ENCODE measurements at places on chromosomes 16 and 17.

DNA sequence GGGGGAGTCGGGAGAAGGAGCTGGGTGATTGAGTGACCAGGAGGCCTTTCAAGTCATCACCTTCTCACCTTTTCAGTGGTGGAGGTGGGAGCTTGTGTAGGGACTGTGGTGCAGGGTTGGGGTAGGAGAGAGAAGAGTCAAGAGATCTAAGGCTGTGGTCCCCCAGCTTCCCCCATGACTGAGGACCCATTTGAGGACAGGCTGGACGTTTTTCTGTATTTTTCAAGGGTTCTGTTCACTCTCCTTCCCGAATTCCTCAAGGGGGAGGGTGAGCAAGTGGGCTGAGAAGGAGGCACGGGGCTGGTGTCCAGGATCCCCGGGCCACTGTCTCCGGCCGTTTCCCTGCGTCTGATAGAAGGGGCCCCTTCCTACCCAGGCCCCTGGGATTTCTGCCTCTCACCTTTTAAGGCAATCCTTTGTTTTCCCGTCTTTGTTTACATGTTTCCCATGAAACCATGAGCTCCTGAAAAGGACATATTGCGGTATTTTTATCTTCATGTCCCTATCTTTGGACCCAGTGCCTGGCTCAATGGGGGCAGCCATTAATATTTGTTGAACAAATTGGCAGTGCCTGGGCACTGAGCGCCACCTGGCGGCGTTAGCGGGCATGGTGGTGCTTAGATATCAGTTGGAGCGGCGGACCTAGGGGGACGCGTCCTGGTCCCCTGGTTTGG is 9.2 kb upstream of the CD300A start:
- DNase-seq, result peak; percentile 85

GRCh38 chr17:36932694-36933511 is 4.4 kb upstream of the LHX1 start:
- no peak for DNase-seq

DNA sequence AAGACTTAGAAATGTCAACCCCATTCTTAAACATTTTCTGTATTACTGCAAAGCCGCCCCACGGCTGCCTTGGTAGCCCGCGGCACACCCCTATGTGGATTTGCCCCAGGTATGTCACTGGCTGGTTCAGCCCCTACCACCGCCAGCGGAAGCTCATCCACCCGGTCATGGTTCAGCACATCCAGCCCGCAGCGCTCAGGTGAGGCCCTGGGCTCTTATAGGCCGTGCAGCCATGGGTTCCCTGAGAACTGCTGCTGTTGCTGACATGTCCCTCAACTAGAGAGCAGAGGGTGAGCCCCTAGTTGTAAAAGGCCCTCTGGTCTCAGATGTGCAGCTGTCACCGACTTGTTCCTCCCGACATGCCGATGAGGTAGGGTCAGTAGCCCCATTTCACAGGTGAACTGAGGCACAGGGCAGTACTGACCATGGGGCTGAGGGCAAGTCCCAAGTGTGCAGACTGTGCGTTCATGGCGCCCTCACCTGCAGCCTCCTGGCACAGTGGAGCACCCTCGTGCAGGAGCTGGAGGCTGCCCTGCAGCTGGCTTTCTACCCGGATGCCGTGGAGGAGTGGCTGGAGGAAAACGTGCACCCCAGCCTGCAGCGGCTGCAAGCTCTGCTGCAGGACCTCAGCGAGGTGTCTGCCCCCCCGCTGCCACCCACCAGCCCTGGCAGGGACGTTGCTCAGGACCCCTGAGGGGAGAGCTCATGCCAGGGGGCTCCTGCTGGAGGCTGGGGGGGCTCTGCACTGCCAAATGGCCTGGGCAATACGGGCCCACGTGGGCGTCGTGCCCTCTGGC is 8.7 kb downstream of the CYBC1 start:
- no peak for DNase-seq

DNA sequence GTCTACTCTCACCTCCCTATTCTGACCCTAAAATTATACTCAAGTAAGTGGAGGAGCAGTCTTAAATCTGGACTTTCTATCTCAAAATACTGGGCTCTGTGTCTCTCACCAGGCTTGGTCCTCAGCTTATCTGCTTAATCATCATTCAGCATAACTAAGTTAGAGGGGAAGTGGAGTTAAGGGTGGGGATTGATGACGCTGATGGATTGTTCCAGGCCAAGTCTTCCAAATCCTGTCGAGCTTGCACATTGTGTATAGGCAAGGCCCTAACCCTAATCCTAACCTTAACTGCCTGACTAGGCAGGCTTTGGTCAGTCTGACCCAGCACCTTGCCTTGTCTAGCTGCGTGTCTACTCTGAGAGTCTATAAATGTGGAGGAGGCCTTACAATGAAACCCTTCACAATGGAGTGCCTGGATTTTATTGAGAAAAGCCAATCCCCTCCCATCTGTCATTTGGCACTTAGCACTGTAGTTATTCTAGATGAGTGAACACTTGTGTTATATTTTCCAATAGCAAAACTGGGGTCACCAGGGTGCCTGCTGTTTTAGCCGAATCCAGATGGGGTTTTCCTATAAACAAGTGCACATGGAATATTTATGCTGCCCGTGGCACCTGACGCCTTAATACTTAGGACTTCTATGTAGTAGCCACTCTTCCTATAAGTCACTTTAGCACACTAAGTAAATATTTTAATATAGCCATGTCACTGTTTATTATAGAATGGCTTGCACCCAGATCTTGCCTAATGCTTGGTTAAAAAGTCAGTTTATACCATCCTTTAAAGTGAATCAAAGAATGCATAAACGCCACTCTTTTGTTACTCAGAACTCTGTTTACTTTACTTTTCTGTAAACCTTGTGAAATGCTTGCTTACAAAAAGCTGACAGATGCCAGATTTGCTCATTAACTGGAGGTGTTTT is 193.2 kb upstream of the MYOCD start:
- DNase-seq, result no peak

DNA sequence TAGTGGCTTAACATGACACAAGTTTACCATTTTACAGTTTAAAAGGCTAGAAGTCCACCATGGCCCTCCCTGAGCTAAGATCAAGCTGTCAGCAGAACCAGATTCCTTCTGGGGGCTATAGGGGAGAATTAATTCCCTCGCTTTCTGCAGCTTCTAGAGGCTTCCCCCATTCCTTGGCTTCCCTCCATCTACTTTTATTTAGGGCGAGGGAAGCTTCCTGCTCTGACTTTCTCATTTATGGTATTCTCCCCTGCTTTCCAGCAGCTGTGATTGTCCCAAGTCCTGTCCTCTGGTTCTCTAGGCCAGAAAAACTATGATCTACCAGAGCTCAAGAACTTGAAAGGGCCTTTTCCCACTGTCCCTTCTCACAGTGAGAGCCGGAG is 4.3 kb downstream of the CETP start:
- no peak for DNase-seq

DNA sequence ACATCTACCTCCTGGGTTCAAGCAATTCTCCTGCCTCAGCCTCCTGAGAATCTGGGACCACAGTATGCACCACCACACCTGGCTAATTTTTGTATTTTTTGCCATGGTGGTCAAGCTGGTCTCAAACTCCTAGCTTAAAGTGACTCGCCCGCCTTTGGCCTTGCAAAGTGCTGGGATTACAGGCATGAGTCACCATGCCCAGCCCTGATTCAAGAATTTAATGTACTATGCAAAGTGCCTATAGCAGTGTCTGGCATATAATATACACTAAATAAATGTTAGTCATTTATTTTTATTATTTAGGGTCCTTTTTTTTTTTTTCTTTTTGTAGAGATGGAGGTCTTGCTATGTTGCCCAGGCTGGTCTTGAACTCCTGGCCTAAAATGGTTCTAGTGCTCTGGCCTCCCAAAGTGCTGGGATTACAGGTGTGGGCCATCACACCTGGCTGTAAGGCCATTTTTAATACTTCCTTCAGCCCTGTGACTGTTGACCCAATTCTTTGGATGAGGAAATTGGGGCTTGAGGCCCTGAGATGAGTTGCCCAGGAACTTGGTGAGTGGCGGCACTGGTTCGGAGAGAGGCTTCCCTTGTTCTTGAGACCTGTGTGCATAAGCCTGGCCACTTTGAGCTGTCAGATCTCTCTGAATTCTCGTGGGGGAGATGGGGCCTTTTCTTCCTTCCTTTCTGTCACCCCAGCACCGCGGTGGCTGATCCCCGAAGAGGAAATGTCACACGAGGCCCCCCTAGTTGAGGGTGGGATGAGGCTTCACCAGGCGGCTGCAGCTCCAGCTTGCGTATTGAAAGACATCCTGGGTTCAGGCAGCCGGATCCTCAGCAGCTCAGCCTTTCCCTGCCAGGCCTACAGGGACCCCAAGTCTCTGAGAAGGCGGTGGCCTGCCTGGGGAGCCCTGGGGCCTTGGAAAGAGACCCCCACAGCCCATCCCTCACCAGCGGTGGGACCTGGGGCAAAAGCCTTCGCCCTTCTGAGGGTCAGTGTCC is 38.7 kb downstream of the LAT start:
- peak; percentile 50 for DNase-seq

- DNase-seq, result no peak
These were observed 18.6 kb downstream of the CDH16 start for GRCh38 chr16:66899945-66900710.

DNA sequence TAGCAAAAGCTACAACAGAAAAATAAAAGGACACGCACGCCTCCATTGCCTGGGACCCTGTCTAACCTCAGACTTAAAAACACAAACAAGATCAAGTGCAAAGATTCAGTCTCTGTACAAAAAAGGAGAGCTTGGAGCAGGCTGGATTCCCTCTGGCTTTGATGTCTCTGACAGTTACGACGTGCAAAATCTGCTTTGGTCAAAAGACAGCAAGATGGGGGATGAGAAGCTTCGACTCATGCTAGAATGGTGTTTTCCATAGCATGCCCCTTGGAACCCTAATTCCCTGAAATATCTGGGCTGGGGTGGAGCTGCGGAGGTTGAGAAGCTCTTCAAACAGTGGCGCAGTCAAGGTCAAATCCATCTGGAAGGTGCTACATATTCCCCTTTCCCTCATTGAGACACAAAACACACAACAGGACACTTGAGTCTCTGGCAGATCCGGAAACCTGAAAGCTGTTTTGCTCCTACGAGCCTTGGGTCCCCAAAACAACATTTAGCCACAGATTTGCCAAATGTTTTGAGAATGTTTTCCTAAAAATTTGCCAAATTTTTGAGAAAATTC is 9.1 kb downstream of the MYH11 start:
- no peak for DNase-seq

DNA sequence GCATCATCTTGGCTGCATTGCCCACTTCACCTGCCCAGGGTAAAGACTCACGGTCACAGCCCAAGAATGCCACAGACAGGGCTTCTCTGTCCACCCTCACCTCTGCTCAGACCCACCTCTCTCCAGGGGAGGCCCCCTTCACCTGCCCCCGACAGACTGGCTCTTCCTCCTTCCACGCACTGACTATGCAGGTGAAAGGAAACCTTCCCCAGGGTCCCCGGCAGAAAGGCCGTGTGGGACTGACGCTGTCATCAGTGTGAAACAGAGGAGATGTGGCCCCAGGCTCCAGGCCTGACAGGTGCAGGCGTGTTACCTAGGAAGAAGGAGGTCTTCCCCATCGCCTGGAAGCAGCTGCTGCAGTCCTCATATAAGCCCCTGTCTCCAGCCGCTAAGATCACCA is 9.3 kb upstream of the ROGDI start:
- DNase-seq, result no peak

GRCh38 chr16:46997844-46998243 is 24.4 kb upstream of the DNAJA2 start:
- DNase-seq, result no peak

GRCh38 chr17:2926019-2926650 is 129.9 kb downstream of the RAP1GAP2 start:
- DNase-seq, result no peak

GRCh38 chr17:66930933-66931332 is 33.6 kb upstream of the CACNG4 start:
- no peak for DNase-seq

- DNase-seq, result no peak
These were observed 45.9 kb upstream of the CHMP6 start for GRCh38 chr17:80945736-80946135.

DNA sequence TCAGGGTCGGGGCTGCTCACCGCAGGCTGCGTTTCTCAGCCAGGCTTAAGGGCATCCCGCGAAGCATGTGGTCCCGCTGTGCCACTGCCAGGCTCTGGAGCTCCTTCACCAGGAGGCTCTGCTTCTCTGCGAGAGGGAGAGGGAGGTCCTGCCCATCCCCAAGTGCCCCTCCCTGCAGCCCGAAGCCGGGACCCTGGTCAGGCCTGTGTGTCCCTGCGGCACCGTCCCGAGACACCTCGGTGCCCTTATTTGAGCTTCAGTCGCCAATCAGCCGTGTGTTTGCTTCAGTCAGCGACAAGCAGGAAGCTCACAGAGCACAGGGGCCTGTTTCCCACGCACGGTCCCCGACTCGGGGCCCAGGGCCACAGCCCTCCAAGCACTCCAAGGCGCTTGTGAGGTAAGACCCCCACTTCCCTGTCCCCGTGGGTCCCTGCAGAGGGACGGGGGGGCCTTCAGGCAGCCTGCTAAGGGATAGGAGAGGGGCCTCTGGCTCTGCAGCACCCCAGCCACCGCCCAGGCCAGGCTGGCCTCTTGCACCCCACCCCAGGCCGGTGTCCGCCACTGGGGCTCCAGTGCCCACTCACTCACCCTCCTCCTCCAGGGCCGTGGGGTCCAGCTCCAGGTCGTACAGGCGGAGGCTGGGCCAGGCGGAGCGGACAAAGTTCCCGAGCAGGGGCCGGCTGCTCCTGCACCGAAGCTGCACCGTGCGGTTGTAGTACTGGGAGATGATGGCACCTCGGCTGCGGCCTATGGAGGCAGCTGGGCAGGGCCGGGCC is 3.2 kb downstream of the TMC6 start:
- peak; percentile 74 for DNase-seq

DNA sequence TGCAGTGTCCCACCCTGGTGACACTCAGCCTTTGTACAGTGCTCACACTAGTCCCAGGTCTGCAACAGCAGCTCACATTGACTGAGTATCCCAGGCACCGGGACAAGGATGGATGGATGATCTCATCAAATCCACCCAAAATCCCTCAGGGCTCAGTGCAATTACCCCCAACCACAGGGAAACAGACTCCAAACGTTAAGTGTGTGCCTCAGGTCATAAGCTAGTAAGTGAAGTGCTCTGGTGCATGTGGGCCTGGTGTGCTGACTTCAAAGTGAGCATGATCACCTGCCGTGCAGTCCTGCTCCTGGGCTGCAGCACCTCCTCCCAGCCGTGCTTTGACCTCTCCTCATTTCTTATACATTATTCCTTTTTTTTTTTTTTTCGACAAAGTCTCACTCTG is 31.2 kb upstream of the CD300E start:
- no peak for DNase-seq

GRCh38 chr16:2331931-2332267 is 8.6 kb downstream of the ABCA3 start:
- no peak for DNase-seq

- DNase-seq, result no peak
These were observed 277.0 kb downstream of the WWOX start for GRCh38 chr16:78376452-78376851.

GRCh38 chr16:89293276-89294143 is 76.0 kb downstream of the ZNF778 start:
- DNase-seq, result no peak

DNA sequence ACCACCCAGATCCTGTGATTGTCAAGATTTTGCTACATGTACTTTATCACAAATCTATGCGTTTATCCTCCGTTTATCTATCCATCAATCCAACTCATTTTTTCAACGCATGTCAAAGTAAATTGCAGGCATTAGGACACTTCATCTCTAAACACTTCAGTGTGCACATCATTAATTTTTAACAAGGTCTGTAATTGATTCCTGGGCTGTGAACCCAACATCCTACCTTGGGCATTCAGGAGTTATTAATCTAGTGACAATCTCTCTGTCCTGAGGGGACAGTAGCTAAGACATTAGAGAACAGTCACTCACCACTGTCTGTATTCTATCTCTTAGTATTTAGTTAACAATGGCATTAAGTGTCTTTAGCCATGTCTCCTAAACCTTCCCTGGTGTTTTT is 264.7 kb downstream of the SOX9 start:
- no peak for DNase-seq

- DNase-seq, result no peak
These were observed 427.5 kb downstream of the UTP18 start for GRCh38 chr17:51687887-51688286.
